ENCODE measurements at places on chromosomes 11 and 22.

DNA sequence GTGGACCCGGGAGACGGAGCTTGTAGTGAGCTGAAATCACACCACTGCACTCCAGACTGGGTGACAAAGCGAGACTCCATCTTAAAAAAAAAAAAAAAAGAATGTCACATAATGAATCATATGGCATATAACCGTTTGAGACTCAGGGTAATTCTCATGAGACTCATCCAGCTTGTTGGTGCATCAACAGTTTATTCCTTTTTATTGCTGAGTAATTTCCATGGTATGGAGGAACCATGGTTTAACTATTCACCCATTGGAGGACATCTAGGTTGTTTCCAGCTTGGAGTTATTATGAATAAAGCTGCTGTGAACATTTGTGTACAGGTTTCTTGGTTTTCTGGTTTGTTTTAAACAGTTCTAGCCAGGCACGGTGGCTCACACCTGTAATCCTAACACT is 25.3 kb downstream of the PPARA start:
- no peak for DNase-seq

DNA sequence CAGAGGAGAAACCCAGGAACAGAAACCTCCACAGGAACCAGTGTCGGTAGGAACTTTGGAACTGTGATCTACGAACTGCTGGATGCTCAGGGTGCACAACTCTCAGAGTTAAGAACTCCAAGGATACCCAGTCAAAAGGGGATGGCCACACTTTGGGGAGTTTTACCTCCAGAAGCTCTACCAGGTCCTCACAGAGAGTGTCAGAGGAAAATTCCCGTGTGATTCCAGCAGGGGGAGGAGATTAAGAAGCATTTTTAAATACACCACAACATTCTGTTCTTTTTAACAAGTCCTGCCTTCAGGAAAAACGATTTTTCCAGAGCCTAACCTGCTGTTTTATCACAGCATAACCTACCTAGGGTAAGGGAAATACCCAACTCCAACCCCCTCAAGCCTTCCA is 104.0 kb downstream of the SOX6 start:
- no peak for DNase-seq

GRCh38 chr22:46587061-46587460 is 33.1 kb upstream of the GRAMD4 start:
- no peak for DNase-seq

- no peak for DNase-seq
Measured at GRCh38 chr11:1129611-1130160, 28.1 kb upstream of the MUC5AC start.

- DNase-seq: no peak
Measured at GRCh38 chr11:48022445-48022844, 42.1 kb downstream of the PTPRJ start.

- no peak for DNase-seq
Measured at GRCh38 chr22:37459206-37459605, 27.0 kb downstream of the MFNG start.

DNA sequence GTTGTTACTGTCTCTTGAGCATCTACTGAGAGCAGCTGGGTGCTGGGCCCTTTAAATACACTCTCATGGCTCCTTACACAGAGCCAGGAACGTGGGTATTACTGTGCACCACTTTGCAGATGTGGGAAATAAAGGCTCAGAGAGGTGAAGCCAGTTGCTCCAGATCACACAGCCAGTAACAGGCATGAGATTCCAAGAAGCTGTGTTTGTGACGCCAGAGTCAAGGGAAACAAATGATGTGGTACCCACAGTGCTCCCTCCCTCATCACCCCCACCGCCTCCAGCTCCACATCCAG is 1.4 kb upstream of the PRDM11 start:
- DNase-seq: no peak

DNA sequence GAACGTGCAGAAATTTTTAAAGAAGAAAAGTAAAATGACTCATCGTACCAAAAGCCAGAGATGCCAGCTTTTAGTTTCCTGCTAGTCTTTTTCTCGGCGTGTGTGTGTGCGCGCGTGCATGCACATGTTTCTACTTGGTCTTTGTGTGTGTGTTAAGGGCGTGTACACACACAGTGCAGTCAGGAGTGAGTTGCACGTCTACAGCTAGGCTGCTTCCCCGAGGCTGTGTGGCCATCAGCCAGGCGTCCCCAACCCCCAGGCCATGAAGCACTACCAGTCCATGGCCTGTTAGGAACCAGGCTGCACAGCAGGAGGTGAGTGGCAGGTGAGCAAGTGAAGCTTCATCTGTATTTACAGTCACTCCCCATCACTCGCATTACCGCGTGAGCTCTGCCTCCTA is 36.4 kb downstream of the KCNQ1 start:
- no peak for DNase-seq

DNA sequence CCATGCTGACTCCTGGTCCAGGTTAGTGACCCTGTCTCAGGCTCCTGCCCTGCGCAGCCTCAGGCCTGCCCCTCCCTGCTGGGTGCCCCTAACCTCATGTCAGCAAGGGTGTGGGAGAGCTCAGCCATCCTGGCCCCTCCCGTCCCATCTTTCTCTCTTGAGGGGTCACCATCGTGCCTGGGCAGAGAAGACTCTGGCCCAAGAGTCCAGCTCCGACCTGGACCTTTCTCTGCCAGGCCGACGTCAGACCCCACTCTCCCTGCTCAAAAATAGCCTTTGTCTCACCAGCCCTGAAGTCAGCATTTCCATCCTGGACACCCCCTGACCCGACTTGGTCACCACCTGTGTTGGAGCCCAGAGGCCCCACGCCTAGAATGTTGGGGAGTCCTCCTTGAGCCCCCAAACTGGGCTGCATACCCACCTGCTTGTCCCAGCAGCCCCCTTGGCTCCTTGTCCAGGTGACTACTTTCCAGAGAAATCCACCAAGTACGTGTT is 4.9 kb downstream of the SCGB1C1 start:
- DNase-seq: no peak

DNA sequence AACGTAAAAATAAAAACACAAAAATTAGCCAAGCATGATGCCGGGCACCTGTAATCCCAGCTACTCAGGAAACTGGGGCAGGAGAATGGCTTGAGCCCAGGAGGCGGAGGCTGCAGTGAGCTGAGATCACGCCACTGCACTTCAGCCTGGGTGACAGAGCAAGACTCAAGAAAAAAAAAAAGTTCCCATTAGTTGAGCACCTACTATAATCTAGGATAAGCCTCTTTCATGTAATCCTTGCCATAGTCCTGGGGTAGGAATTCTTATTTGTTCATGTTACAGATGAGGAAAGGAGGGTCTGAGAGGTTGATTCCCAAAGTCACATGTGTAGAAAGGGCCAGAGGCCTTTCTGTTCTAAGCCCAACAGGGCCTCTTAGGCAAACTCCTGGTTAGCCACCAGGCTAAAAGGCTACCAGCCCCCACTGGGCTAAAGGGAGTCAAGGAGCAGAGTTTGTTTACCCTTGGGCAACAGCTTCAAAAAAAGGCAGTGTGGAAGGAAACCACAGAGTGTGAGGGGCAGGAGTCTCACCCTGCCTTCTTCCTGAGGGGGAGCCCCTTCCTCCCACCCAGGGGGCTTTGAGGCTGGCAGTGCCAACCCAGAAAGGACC is 21.6 kb upstream of the CSNK1E start:
- DNase-seq: no peak

DNA sequence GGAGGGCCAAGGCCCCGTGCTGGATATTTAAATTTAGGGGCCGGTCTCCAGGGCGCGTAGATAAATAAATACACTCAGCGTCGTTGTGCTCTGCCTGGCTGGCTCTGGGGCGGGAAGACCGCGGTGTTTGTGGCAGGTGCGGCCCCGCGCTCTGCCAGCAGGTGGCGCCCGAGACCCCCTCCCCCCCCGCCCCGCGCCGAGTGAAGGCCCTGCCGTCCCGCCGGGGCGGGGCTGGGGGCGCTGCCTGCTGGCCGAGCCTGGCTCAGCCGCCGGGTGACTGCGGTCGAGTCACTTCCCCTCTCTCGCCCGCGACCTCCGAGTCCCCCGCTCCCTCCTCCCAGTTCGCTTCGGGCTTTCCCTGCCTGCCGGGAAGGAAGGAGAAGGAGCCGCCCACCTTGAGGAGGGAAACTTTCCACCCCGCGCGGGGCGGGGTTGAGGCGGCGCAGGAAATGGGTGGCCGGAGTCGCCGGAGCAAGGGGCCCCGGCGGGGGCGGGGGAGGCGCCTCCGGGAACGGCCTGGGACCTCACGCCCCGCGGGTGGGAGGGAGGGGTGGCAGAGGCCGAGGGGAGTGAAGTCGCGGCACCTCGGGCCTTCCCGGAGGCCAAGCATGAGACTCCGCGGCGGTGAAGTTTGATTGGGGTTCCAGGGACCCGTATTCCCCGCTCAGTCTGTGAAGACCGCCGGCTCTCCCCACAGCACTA is 1.6 kb upstream of the EHBP1L1 start:
- peak; percentile 67 for DNase-seq

GRCh38 chr11:107821199-107821927 is 37.2 kb downstream of the SLC35F2 start:
- no peak for DNase-seq

GRCh38 chr11:69192301-69192721 is 36.6 kb downstream of the SMIM38 start:
- no peak for DNase-seq

DNA sequence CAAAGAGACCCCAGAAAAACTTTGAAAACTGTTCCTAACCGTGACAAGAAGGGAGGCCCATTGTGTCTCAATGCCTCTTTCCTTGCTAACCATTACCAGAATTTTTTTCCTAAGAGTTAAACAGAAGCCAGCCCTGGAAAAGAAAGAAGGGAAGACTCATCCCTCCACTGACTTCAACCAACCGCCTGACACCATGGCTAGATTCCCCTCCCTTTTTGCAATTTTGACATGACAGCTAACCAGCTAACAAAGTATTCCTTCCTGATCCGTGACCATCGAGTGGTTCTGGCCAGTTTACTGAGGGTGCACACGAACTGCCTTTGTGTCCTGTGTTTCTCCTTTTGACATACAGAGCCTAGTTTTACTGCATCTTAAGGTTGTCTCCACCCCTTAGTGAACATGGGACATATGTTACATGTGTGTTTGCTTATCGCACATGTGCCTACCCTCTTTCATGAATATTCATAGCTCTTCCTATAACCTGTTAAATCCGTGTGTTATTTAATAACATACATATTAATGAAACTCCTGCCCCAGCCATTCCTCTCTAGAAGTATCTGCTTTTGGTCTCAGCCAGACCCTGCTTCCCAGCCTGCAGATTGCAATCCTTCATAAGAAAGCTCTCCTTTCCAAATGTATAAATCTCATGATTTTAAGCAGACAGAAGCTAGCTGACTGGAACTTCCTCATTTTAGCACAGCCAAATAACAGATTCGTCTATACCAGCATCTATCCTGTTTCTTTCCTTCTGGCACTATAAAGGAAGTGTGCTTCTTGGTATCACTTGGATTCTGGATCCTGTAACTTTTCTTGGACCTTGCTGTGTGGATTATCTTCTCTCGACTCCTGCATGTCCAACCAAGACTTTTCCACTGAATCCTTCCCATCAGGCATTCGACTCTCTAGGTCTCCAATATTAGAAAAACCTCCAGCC is 37.8 kb downstream of the RASSF10 start:
- no peak for DNase-seq

GRCh38 chr11:118443590-118444218 is 7.4 kb downstream of the KMT2A start:
- DNase-seq: no peak

DNA sequence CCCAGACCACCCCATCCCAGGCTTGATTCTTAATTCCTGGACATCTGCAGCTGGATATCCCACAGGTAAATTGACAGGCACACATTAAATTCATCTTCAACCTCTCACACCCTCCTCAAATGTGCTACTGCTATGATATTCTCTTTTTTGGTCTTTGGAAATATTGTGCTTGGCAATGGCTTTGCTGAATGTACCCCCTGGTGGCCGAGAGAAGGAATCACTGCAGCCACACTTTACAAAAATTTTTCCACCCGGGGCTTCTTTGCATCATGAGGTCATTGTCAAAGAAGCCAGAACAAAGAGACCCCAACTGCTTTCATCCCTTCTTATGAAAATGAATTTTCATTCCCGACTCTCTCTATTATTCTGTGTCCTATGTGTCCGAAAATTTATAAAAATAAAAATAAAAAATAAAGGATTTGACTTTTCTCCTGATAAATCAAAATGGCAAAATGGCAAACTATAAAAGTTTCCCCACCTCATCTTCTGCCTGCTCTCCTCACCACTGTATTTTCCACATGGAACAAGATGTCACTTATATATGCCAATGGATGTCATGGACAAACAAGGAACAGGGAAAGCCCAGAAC is 15.0 kb upstream of the CYB5R2 start:
- DNase-seq: no peak

GRCh38 chr11:73384531-73384871 is 8.3 kb downstream of the RELT start:
- DNase-seq: no peak

GRCh38 chr11:3126207-3126865 is 38.8 kb downstream of the OSBPL5 start:
- no peak for DNase-seq

DNA sequence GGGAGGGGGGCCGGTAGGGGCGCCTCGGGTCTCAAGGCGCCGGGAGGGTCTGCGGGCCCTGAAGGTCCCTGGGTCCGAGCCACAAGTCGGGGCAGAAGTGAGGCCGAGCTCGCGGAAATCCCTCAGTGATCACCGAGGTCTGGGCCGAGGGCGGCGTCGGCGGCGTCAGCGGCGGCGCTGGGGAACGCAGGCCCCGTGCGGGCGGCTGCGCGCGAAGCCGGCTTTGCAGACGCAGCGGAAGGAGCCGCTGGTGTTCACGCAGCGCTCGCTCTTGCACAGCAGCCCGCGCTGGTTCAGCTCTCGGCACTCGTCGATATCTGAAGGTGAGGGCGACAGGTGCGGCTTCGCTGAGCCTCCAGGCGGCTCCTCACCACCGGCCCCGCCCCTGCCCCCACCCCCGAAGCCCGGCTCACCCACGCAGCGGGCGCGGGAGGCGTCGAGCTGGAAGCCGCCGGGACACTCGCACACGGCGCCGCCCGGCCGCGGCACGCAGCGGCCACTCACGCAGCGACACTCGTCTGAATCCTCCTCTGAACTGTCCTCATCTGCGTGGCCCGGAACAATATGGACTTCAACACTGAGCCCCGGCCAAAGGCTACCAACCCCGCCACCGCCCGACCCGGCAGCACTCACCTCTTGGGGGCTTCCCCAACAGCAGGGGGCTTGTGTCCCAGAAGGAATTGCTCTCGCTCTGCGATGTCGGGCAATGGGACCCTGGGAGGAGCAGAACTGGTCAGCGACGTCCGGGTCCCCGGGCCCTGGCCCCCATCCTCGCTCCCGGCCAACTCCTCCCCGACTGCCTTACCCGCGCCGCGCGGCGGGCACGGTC is 14.2 kb downstream of the SCYL1 start:
- no peak for DNase-seq

Measured in brain pericyte (primary cell).